ENCODE measurements at places on chromosomes 2 and 18.

GRCh38 chr18:8559612-8560186, 49.5 kb upstream of the RAB12 start:
- no peak for DNase-seq

GRCh38 chr2:71849111-71849510, 298.6 kb downstream of the CYP26B1 start:
- DNase-seq = no peak

DNA sequence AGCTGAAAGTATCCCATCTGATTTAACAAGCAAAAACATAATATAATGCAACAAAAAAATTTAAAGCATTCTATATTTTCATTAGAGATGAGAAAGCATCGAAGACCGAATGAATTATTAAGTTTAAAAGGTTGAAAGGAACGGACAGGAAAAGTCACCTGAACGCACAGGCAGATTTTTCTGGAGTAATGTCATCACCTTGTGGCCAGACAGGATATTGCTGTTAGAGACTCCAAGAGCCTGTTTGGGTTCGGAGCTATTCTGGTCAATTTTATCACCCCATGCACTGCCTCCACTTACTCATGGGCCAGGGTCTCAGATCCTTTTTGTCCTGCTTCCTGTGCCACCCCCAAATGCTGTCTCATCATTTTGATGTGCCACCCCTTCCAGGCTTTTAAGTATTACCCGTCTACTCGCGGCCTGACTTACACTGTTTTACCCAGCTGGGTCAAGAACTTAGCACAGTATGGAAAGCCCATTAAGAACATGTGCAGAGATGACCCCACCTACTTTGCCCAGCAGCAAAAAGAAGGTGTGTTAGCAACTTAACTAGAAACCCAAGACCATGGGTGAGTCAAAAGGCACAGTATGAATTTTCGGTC, 27.3 kb downstream of the GKN2 start:
- DNase-seq = peak; percentile 61

DNA sequence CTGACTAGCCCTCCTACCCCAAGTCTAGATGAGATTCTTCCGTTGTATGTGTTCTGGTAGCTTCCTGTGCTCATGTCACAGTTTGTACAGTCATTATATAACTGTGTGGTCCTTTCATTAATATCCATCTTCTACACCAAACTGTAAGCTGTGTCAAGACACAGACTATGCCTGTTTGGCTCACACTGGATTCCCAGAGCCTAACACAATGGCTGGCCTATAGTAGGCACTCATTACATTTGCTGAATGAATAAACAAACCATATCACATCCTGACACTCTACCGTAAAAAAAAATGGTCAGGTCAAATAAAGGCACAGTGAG, 72.6 kb downstream of the ANKRD44 start:
- no peak for DNase-seq

GRCh38 chr2:126975671-126976655, 77.3 kb downstream of the TEX51 start:
- no peak for DNase-seq

DNA sequence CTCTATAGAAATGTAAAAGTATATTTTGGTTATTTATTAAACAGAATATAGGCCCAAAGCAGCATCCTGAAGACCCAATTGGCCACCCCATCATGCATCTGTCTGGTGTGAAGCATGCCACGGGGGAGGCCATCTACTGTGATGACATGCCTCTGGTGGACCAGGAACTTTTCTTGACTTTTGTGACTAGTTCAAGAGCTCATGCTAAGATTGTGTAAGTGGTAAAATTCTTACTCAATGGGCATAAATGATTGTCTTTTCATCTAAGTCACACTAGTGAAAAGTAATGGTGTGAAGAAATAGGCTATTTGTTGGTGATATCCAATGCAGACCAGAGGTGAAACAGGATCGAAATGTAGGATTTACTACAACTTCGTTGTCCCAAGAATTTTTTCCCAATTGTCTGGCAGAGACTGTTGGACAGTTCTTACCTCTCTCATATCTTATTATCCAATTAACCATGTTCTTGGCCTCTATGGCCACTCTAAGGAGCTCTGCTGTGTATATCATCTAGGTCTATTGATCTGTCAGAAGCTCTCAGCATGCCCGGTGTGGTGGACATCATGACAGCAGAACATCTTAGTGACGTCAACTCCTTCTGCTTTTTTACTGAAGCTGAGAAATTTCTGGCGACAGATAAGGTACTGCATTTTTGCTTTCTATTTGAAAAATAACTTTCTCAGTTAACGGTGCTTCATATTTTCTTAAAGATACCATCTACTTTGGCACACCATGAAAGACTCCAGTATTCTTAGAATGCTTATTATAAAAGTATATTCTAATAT, 35.0 kb downstream of the AOX1 start:
- DNase-seq = no peak

GRCh38 chr2:222703886-222704285, 32.4 kb downstream of the MOGAT1 start:
- DNase-seq = no peak

GRCh38 chr2:60555066-60555782, 1.8 kb upstream of the BCL11A start:
- DNase-seq = peak; percentile 96

DNA sequence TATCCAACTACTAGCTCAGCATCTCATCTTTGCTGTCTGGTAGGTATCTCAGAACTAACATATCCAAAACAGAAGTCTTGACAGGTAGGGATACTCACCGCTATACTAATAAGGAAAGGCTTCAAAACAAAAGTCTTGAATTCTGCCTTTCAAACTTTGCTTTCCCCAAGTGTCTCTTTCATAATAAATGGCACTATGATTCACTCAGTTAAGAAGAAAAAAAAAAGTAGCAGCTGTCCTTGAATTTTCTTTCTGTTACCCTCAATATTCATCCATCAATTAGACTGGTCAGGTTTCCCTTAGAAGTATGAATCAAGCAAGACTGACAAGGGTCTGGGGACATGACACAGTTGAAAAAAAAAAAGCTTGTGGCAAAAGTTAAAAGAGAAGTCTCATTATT, 175.1 kb downstream of the GULP1 start:
- DNase-seq = no peak

- no peak for DNase-seq
Measured at GRCh38 chr2:138415985-138416384, 85.6 kb upstream of the SPOPL start.

DNA sequence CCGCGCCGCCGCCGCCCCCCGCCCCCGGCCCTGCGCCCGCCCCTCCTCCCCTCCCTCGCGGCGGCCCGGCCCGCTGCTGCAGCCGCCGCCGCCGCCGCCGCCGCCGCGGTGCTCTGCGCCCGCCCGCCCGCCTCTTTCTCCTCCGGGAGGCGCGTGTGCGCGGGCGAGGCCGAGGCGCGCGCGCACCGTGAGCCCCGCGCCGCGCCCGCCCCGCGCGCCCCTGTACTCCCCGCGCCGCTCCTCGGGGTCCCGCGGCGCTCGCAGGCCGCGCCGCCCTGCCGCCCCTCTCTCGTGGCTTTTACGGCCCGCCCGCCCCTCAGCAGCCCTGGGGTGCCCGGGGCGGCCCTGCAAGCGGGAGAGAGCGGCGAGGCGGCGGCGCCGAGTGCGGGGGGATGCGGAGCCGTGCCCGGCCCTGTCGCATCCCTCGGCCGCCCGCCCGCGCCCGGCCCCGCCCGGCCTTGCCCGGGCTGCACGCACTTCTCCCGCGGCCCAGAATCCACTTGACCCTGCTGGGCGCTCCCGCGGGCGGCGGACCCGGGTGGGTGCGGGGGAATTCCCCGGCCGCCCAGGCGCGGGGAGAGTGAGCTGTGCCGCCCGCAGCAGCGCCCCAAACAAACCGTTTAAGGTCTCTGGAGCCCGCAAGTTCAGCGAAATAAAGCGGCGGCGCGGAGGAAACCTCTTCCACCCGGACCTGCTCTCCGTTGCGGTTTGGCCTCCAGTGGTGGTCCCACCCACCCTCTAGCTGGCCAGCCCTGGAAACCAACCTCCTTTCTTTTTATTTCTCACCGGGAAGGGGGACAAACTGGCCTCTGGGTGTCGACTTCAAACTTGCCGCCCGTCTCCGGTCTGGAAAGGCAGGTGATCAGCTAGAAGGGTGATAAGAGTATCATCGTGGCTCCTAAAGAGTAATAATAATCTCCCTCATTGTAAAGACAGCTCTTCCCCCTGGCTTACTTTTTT, 37.4 kb downstream of the AFF3 start:
- DNase-seq = peak; percentile 23

GRCh38 chr18:2979871-2980790, 32.8 kb downstream of the LPIN2 start:
- peak; percentile 62 for DNase-seq

DNA sequence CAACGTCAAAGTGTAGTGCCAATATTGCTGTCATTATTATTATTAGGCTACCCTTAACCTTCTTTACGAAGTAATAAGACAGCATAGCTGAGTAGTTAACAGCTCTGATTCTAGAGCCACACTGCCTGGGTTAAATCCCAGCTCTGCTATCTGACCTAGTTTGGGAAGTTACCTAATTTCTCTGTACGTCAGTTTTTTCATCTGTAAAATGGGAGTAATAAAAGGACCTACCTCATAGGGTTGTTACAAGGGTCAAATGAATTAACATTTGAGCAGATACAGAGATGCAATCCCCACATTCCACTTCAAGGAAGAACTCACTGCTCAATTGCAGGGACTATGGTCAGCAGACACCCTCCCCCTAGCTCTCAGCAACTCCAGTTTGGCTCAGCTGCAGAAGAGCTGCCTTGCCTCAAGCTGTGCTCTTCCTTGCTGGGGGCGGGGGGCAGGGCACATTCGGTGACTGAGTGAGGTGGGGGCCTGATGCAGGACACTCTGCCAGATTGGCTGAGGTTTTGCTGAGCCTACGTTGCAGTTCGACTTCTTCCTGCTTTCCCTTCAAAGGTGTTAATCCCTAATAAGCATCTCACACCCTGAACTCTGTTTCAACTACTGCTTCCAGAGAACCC, 11.0 kb upstream of the LGALSL start:
- DNase-seq = no peak

- no peak for DNase-seq
Measured at GRCh38 chr2:239689410-239689809, 288.6 kb upstream of the HDAC4 start.

GRCh38 chr2:72719416-72719815, 106.4 kb downstream of the EXOC6B start:
- DNase-seq = no peak

- no peak for DNase-seq
Measured at GRCh38 chr2:234198976-234199375, 148.5 kb downstream of the SPP2 start.

DNA sequence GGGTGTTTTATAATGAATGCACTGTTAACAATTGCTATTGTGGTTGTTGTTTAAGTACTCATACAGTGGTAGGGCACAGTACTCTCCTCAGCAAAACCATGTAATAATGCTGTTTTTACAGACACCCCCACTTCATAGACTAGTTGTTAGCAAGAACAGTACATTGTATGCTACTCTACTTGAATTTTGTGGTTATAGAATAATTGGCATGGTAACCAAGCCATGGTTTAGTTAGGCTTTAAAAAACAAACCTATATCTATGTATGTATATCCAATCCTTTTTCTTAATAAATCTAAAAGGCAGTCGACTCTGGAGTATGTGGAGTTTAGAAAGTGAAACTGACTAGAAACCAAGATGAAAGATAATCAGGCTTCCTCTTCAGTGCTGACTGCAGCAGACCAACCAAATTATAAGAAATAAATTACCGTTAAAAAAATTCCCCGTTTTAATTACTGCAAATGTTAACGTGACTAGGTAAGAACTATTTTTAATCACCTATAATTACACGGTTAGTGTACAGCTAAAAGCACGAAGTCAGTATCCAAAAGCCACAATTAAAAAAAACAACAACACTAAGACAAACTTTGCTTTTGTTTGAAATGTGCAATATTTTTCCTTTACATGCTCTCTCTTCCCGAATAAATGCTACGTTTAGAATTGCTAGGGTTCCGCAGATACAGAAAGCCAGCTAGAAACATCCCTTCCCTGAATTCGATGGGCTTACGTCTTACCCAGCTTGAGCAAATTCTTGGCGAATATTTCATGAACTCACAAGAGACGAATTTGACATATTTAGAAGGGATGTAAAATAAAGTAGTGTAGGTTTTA, 113.3 kb upstream of the SERTAD2 start:
- peak; percentile 90 for DNase-seq

DNA sequence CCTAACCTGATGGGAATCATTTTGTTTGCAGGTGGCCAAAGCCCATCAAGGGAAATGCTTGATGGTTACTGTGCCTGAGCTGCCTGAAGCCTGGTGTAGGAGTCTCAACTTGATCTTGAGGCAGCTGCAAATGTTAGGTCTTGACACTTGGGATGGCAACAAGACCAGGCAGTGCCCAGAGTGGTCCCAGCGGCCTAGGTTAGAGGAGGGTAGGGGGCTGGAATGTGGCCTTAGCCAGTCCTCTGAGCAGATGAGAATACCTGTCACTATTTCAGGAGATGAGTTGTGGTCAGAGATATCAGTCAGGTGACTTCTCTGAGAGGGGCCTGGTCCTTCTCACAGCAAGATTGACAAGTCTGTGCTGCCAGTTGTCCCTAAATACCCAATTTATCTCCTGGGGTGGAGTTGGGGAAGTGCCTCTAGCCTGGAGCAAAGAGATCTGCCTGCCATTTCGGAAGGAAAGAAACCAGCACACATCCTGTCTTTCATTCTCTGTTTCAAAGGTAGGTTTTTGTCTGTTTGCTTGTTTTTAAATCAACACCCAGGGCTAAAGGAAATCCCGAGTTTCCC, 13.4 kb downstream of the SPTBN1 start:
- peak; percentile 35 for DNase-seq

DNA sequence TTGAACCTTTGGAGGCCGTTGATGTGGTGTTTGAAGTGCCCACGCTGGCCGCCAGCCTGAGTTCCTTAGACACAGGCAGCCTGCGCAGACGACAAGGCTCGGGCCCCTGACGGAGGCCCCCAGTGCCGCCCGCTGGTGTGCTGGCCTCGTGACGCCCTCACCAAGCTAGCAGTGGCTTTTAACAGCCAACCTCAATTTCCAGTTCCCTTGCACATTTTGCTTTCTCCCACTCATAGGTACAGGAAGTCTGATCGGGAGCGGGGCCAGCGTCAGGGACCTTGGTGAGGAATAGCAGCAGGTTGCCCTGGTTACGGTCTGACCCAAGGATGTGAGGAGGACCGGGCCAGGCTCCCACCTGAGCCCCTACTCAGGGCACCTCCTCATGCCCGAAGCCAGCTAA, 207.6 kb upstream of the RAB12 start:
- no peak for DNase-seq

DNA sequence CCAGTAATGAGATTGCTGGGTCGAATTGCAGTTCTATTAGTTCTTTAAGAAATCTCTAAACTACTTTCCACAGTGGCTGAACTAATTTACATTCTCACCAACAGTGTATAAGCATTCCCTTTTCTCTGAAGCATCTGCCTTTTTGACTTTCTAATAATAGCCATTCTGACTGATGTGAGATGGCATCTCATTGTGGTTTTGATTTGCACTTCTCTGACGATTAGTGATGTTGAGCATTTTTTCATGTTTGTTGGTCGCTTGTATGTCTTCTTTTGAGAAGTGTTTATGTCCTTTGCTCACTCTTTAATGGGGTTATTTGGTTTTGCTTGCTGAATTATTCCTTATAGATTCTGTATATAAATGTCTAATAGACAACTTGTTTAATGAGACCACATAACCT, 69.6 kb upstream of the UGP2 start:
- DNase-seq = no peak

GRCh38 chr18:41624460-41624859, 330.6 kb upstream of the PIK3C3 start:
- no peak for DNase-seq

- DNase-seq = no peak
Measured at GRCh38 chr18:49682173-49682802, 120.4 kb downstream of the LIPG start.

All from common myeloid progenitor, CD34-positive (primary cell).